ENCODE measurements at places on chromosomes 4 and X.

DNA sequence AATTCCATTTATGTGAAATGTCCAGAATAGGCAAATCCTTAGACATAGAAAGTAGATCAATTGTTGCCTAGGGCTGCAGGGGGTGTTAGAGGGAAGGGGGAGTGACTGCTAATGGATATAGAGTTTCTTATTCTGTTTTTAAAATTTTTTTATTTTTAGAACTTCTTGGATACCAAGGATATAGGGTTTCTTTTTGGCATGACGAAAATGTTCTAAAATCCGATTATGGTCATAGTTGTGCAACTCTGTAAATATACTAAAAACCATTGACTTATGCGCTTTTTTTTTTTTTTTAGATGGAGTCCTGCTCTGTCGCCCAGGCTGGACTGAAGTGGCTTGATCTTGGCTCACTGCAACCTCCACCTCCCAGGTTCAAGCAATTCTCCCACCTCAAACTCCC is 125.2 kb upstream of the USP9X start:
- no peak for DNase-seq

- no peak for DNase-seq
Observed at GRCh38 chr4:17771284-17771908, 10.0 kb downstream of the FAM184B start.

- no peak for DNase-seq
Observed at GRCh38 chrX:144716187-144716586, 531.1 kb upstream of the SPANXN1 start.

DNA sequence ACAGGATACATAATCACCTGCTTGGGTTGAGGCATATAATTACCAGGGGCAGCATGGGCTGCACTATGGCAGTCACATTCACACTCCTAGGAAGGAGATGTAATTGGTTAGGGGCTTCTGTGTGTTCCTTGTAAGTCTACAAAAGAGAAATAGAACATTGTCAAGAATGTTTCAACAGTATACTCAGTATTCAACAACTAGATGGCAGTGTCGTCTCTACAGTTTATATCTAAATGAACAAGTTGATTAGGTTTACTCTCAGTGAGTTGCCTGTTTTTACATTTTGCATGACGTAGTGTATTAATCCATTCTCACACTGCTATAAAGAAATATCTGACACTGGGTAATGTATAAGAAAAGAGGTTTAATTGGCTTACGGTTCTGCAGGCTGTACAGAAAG is 50.5 kb upstream of the RAB33B start:
- DNase-seq, result no peak

GRCh38 chr4:38601244-38601915 is 62.6 kb upstream of the KLF3 start:
- no peak for DNase-seq

DNA sequence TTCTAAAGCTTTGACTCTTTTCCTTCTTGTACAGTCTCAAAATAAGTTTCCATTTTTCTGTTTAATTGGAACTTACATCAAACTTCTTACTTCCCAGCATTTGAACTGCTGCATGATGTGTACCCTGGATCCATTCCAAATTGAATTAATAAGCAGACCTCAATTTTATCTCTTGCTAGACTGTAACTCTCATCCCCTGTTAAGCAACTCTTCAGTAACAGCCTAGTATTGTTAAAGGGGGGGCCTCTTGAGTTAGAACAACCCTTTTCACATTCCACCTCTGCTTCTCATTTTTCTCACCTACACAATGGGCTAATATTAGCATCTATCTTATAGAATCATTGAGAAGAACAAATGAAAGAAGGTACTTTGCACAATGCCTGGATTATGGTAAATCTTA is 169.4 kb downstream of the IL1RAPL1 start:
- no peak for DNase-seq

DNA sequence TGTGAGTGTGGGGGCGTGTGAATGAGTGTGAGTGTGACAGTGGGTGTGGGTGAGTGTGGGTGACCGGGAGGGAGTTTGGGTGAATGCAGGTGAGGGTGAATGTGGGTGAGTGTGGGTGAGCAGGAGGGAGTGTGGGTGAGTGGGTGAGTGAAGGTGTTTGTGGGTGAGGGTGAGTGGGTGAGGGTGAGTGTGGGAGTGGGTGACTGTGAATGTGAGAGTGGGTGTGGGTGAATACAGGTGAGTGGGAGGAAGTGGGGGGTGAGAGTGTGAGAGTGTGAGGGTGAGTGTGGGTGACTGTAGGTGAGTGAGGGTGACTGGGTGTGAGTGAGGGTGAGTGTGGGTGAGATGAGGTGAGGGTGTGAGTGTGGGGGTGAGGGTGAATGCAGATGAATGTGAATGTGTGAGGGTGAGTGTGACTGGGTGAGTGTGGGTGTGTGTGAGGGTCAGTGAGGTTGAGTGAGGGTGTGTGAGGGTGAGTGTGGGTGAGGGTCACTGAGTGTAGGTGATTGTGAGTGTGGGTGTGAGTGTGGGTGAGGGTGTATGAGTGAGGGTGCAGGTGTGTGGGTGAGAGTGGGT is 1677.3 kb upstream of the TENM3 start:
- DNase-seq, result no peak

DNA sequence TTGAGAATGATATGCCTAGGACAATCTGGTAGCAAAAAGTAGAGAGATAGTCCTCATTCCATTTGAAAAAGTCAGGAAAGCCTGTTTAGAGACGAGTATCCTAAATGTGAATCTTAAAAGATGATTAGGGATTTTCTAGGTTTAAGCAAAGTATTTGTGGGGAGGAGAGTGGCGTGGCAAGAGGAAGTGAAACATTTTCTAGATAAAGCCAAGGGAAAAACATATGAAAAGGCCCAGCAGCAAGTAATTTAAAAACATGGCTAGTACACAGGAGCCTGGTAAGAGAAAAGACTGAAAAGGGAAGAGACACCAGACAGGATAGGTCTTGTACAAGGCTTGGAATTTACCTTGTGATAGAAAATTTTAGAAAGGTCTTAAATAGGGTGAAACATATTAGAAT is 45.9 kb downstream of the CORIN start:
- DNase-seq, result no peak

DNA sequence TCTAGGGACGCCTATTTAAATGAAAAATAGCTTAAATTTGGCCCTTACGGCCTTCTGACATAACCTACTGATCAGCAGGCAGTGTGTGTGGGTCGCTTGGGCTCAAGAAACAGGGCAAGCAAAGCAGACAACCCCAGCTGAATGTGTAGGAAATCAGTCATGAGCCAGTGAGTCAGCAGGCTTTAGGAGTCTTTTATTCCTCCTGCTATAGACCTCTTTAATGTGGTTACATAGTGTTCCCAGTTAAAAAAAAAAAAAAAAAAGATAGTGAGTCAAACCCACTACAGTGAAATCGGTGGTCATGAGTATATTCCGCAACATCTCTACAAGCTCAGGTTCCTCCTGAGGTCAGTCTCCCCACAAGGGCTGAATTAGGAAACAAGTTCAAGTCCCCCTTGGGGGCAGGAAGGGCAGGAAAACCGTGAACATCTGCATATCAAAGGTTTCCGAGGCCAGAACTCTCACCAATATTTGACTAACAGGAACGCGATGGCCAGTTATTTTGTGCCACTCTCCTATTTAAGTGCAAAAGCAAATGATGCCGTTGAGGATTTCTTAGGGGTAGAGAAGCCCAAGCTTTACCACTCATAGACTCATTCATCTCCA is 32.7 kb downstream of the ACSL1 start:
- DNase-seq, result peak; percentile 51

- no peak for DNase-seq
Observed at GRCh38 chr4:181599134-181599533, 644.1 kb upstream of the TENM3 start.

DNA sequence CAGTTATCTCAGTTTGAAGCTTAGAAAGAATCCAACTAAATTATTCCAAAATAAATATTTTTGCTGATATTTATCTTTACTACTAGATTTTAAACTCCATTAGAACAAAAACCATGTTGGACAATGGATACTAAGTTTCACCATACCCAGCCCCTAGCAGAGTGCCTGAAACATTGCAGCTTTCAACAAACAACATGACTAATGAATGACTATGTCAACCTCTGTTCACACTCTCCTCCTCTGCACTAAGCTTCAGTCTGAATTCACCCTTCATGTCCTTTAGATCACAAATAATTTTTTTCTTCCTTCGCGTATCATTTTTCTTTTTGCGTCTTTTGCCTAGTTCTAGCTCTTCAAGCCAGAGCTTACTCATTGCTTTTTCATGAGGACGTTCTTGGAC is 315.2 kb downstream of the PCDH10 start:
- no peak for DNase-seq

GRCh38 chr4:57102050-57102624 is 8.0 kb downstream of the IGFBP7 start:
- no peak for DNase-seq

DNA sequence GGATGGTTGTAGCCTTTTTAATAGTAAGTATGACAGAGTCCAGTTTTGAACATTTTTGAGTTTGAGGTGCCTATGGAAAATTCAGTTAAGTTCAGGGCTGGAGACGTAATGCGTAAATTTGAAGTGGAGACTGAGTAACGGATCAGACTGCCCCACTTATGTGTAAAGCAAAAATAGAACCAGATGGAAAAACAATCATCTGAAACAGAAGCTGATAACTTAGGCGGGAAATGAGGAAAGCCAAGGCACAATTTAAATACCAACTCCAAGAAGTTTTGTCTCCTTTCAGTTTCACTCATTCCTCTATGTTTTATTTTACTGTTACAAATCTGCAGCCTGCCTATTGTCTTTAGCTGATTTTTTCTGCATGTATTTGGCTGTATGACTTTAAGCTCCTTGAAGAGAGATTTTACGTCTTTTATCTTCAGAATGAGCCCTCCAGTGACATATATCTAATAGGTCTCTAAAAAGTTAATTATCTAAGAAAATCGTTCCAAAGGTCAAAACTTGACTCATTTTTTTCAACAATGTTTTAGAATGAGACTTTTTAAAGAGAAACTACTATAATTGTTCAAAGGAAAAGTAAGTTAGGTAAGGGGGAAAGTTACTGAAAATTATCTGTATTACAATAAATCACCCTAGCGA is 1.1 kb downstream of the SGCB start:
- DNase-seq, result no peak

GRCh38 chrX:133513123-133513522 is 97.8 kb upstream of the GPC4 start:
- no peak for DNase-seq

GRCh38 chr4:114108869-114109268 is 129.4 kb upstream of the ARSJ start:
- no peak for DNase-seq

DNA sequence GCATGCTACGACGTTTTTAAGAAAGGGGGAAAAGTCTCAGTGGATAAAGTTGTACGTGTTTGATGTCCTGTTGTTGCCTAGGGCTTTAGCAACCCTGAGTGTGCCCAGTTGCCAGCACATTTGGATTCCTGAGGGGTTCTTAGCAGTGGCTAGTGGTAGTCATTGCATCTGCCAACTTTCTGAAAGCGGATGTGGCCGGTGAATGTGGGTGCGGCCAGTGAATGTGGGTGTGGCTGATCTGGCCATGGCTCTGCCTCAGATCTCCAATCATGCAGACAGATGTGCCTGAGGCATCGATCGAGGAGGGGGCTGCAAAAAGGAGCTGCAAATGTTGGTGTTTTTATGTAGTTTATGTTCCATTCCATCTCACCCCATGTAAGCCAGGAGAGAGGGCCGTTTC is 41.5 kb upstream of the FAT1 start:
- no peak for DNase-seq

GRCh38 chr4:121321466-121321865 is 59.4 kb downstream of the QRFPR start:
- no peak for DNase-seq

GRCh38 chr4:181470306-181470705 is 772.9 kb upstream of the TENM3 start:
- no peak for DNase-seq

GRCh38 chr4:55013431-55013955 is 111.9 kb downstream of the KDR start:
- DNase-seq, result no peak

GRCh38 chr4:3685081-3685645 is 81.0 kb upstream of the ADRA2C start:
- no peak for DNase-seq

- DNase-seq, result no peak
Observed at GRCh38 chrX:118350221-118350620, 4.3 kb downstream of the WDR44 start.

GRCh38 chr4:11367371-11367770 is 61.3 kb downstream of the HS3ST1 start:
- no peak for DNase-seq

Data from activated CD8-positive, alpha-beta memory T cell treated with anti-CD3 and anti-CD28 coated beads for 4 hours (primary cell).